ENCODE measurements at places on chromosomes 4 and X.

GRCh38 chrX:22165732-22166457 lies 106.8 kb upstream of the CBLL2 start:
- H3K27ac ChIP-seq, result no peak overlapping the region
- DNase-seq, result no peak
- no peaks in the 10 kb centered on the region for H3K27me3 ChIP-seq
- no peaks in the 10 kb centered on the region for H3K36me3 ChIP-seq
- H3K4me3 ChIP-seq, result no peak overlapping the region

- no peaks in the 10 kb centered on the region for H3K27me3 ChIP-seq
- H3K4me3 ChIP-seq, result no peak overlapping the region
- no peaks in the 10 kb centered on the region for H3K4me1 ChIP-seq
- H3K36me3 ChIP-seq, result no peaks in the 10 kb centered on the region
- DNase-seq, result no peak
These were observed 48.6 kb downstream of the MAGEA9 start for GRCh38 chrX:149830192-149830873.

- no peaks in the 10 kb centered on the region for H3K4me1 ChIP-seq
- no peak overlapping the region for H3K4me3 ChIP-seq
- H3K36me3 ChIP-seq, result no peaks in the 10 kb centered on the region
- DNase-seq, result no peak
- H3K27ac ChIP-seq, result no peak overlapping the region
These were observed 173.4 kb downstream of the DHRSX start for GRCh38 chrX:2327423-2327822.

- H3K27me3 ChIP-seq, result no peaks in the 10 kb centered on the region
- H3K4me1 ChIP-seq, result no peaks in the 10 kb centered on the region
- H3K27ac ChIP-seq, result no peak overlapping the region
- H3K4me3 ChIP-seq, result no peak overlapping the region
- no peaks in the 10 kb centered on the region for H3K36me3 ChIP-seq
- DNase-seq, result no peak
These were observed 550.0 kb downstream of the STPG2 start for GRCh38 chr4:97593248-97593647.

DNA sequence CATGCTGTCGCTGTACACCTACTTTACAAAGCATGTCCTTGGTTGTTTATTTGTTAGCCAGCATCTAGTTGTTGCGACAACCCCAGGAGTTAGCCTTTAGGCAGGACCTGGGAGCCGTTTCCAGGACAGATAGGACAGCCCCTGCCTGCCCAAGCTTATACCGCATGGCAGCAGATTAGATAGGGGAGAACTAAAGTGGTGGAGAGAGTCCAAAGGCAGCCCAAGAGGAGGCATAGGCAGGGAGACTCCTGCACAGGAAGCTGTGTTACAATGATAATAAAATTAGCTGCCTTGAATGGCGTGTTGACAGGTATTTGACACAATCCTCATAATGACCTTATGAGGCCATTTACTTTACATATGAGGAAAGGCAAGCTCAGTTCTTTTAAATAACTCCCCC lies 13.0 kb downstream of the NSDHL start:
- no peaks in the 10 kb centered on the region for H3K27me3 ChIP-seq
- H3K4me3 ChIP-seq, result no peak overlapping the region
- H3K4me1 ChIP-seq, result no peaks in the 10 kb centered on the region
- H3K27ac ChIP-seq, result no peak overlapping the region
- DNase-seq, result no peak

DNA sequence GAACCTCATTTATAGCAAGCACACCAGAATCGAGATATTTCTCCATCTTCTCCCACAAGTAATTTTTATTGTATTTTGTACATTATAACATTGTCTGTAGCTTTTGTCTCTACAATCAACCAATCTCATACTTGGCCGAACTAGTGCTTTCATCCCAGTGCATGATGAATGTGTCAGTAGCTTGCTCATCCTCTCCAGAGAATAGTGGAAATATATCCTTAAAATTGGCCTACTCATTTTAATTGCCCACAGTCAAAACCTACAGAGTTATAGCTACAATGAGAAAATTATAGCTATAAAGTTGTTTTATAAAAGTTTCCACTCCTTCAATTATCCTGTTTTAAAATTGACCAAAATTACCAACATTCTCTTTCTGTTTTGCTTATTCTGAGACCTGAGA lies 103.8 kb downstream of the MAPK10 start:
- no peak overlapping the region for H3K27ac ChIP-seq
- H3K36me3 ChIP-seq, result no peaks in the 10 kb centered on the region
- no peak for DNase-seq
- H3K4me3 ChIP-seq, result no peak overlapping the region

- H3K36me3 ChIP-seq, result no peaks in the 10 kb centered on the region
- H3K4me1 ChIP-seq, result no peaks in the 10 kb centered on the region
- H3K27me3 ChIP-seq, result no peaks in the 10 kb centered on the region
- no peak for DNase-seq
These were observed 463.4 kb upstream of the GRID2 start for GRCh38 chr4:91840359-91840758.

GRCh38 chr4:182923366-182923765 lies 6.2 kb upstream of the DCTD start:
- no peak overlapping the region for H3K4me3 ChIP-seq
- DNase-seq, result no peak
- H3K36me3 ChIP-seq, result no peaks in the 10 kb centered on the region
- no peak overlapping the region for H3K27ac ChIP-seq
